ENCODE measurements at places on chromosomes 7 and 10.

GRCh38 chr10:132149271-132149670 is 37.5 kb upstream of the DPYSL4 start:
- no peak for DNase-seq

DNA sequence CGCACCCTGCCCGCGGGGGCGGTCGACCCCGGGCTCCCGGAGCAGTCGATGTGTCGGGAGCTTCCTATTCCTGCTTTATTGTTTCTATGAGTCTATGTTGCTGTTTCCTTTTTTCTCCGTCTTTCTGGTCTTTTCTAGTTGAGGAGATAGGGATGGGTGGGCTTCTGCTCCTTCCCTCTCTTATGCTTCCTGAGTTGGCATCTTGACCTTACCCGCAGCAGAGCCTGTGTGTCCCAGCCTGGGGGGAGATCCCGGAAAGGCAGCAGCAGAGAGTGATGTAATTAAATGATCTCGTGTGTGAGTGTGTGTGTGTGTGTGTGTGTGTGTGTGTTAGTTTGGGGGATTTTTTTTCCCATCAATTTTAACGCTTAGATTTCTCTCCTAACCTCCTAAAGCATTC is 486 bp upstream of the SORCS1 start:
- DNase-seq = no peak

DNA sequence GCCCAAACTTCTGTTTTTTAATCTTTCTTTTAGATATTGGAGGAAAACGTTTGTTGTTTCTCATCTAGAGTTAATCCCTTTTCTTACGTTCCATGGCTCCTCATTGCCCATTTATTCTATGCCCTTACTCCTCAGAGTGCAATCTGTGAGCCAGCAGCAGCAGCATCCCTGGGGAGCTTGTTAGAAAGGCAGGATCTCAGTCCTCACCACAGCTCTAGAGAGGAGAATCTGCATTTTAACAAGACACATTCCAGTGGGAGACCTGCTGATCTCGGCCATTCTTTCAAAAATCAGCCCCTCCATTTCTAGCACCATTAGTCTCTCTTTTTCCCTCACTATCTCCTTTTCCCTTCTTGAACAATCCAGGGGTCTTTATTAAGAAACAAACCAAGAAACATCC is 84.4 kb upstream of the NOBOX start:
- DNase-seq = no peak

GRCh38 chr10:69333205-69333604 is 54.9 kb downstream of the HK1 start:
- no peak for DNase-seq

DNA sequence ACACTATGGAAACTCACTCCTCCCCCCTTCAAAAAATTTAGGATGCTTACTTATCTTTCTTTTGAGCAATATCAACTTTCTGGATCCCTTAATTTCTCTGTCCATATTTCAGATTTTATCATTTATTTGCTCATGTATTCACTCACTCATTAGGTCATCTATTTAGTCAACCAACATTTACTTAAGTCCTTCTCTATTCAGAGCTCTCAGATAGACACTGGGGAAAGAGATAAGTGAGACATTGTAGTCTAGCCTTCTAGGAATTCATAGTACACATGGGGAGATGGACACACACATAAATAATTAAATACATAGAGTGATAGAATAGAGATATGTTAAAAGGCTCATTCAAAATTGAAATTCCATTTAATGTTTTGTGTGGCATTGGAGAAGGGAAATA is 9.2 kb downstream of the CPN1 start:
- DNase-seq = no peak

DNA sequence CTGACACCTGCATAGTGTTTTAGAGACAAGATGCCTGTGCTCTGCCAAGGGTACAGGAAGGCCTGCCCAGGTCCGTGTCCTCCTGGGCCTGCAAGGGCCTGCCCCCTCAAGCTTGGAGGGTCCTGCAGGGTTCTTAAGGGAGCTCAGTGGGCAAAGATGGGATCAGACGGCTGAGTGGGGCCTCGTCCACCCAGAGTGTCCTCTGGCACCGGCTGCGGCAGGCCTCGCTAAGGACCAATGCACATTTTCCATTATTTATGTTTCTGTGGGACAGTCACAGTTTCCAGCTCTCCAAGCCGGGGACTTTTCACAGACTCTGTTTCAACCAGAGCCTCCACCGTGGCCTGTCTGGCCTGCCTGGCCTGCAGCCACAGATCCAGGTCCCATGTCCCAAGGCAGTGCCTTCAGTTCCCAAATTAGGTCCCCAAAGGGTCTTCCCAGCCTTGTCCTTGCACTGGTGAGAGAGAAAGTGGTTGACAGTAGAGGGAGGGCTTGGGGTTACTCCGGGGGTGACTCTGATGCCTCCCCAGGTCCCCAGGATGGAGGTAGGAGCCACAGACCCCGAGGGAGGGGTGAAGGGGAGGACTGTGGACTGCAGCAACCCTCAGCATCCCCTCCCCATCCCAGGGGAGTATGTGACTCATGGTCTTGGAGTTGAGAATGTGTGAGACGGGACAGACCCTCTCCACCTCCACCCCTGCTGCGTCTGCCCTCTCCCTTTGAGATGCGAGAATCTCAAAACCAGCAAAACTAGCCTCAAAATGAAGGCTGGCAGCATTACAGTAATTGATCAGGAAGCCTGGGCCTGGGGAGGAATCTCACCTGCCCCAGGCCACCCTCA is 14.8 kb downstream of the MYL10 start:
- DNase-seq = no peak
